NCI-H446 treated with DMSO at 0.1 percent for 48 hours (cell line): ENCODE measurements at places on chromosomes 3 and 15.
A peak's percentile ranks its signal among the peaks of the same experiment; 100 is the strongest.

DNA sequence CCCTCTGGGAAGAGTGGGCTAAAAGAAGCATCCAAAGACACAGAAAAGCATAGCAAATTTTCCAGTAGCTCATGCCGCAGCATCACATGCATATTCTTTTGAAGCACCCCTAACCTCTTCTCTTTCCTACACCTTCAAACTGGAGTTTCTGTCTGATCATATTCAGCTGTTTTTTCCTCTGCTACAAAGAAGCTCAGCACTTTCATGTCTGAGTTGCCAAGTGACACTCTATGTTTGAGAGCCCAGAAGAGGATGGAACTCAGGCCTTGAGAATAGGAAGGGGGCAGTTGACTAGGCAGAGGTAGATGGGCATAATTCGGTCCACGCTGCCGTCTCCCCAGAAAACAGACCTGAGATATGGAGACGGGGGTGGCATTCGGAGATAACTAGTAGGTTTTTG is 489.6 kb upstream of the NR2F2 start:
- no peak for DNase-seq

- DNase-seq = no peak
Observed at GRCh38 chr15:48176957-48177356, 1.1 kb downstream of the MYEF2 start.

GRCh38 chr3:120646771-120647432 is 35.1 kb downstream of the HGD start:
- no peak for DNase-seq

- no peak for DNase-seq
Observed at GRCh38 chr15:75456710-75457109, 5.2 kb upstream of the SIN3A start.

GRCh38 chr3:161163297-161163696 is 57.8 kb upstream of the NMD3 start:
- DNase-seq = no peak

GRCh38 chr3:51099794-51100535 is 285.1 kb upstream of the MANF start:
- DNase-seq = no peak

GRCh38 chr3:114739627-114740026 is 407.5 kb downstream of the ZBTB20 start:
- DNase-seq = no peak

DNA sequence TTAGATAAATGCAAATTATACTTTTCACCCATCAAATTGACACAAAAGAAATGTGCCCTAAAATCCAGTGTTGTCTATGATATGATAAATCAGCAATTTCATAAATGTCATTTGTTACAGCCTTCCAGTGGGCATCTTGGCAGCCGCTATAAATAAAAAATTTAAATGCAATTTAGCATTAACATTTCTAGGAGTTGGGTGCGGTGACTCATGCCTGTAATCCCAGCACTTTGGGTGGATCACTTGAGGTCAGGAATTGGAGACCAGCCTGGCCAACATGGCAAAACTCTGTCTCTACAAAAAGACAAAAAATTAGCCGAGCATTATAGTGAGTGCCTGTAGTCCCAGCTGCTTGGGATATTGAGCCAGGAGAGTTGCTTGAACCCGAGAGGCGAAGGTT is 65.9 kb upstream of the POMGNT2 start:
- peak; percentile 10 for DNase-seq

DNA sequence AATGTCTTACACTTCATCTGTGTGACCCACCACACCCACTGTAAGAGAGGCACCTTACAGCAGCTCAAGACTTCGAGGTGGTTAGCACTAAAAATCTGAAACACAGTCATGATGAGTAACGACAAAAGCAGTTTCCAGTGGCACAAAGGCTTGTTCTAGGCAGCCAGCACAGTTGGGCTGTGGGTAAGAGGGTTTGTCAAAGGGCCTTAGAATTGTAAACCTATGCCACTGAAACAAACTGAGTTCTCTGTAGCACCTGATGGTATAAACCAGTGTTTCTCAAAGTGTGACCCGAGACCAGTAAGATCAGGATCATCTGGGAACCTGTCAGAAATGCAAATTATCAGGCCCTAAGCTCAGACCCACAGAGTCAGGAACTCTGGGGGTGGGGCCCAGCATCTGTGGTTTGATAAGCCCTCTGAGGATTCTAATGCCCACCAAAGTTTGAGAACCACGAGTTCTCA is 36.5 kb downstream of the DAPK2 start:
- no peak for DNase-seq

- DNase-seq = no peak
Observed at GRCh38 chr3:45227071-45227820, 1.2 kb upstream of the TMEM158 start.

DNA sequence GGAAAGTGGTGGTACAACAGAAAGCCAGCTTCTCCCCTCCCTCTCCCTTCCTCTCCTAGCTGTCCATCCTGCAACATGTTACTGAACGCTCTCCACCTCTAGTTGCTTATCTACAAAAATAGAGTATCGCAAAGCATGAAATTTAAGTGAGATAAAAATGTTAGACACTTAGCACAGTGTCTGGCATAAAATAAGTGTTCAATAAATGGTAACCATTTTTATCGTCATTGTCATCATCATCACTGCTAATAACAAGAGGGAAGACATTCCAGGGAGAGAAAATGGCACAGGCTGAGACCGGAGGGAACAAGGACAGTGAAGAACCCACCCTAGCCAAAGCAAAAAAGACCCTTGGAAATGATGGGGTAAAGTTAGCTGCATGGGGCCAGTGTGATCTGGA is 38.7 kb upstream of the SKOR1 start:
- DNase-seq = no peak

DNA sequence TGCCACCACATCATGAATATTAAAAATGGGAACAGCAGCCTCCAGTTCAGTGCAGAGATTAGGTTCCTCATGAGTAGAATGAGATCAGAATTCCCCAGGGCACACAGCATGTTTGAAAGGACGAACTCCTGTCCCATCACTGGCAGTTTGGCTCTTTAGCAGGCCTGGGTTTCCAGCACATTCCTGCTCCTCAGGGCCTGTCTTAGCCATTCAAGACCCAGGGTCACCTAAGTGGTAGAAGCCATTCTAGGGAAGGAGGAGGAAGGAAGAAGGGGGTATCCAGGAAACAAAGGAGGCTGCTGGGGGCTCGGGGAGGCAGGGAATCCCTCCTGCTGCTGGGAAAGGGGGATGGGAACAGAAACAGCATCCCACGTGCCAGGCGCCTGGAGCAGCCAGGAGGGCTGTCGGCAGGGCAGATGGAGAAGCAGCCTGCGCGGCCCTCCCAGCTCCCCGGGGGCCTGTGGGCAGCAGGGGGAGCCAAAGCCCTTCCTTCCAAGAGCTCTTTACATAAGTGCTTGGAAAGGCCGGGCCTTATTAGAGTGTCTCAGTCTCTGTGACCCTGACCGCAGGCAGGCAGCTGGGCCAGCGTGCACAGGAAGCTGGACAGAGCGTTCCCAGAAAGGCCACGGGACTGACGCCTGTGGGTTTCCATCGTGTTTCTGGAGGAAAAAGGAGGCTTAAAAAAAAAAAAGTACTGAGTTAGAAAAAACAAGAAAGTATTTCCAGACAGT is 24.7 kb downstream of the LOXL1 start:
- DNase-seq = peak; percentile 78

DNA sequence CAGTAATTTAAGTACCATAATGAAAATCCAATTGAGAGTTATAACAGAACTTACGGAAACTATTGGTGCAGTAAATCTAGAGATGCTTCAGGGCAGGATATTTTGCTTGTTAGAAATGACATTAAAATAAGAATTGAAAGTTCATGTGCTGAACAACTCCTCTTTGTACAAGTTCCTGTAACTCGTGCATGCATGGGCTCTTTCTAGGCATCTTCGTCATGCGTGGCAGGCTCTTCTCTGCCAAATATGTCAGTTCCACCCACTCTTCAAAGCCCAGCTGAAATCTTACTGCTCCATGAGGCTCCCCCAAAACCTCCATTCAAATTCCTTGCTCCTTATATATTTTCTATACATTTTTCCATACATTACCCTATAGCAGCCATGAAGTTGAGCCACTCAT is 48.7 kb downstream of the FBN1 start:
- DNase-seq = no peak

GRCh38 chr3:108134555-108134880 is 43.7 kb upstream of the CD47 start:
- DNase-seq = no peak

DNA sequence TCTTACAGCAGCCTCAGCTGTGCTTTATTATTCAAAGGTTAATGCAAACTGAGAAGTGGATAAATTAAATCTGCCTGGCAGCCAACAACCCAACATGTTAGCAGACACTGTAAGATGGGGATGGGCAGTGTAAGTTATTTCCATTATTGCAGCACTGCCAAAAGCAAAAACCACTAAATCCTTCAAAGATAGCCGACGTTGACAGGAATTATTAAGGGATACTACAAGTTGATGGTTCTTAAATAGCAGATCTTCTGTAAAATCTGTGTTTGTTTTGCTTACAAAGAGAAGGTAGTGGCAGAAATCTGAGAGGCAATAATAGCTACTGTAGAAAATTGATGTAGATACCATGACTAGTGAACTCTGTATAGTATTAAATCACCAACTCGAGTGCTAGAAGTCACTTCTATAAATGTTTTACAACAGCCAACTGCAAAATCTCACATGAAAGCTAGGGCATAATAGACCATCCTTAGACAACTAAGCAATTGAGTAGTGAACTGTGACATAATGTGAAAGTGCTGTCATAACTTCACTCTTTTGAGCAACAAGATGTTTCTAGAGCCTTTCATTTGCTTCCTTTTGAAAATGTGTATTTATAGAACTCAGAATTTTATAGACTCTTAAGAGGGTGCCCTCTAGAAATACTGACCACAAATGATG is 278.6 kb downstream of the UBE2E2 start:
- no peak for DNase-seq

DNA sequence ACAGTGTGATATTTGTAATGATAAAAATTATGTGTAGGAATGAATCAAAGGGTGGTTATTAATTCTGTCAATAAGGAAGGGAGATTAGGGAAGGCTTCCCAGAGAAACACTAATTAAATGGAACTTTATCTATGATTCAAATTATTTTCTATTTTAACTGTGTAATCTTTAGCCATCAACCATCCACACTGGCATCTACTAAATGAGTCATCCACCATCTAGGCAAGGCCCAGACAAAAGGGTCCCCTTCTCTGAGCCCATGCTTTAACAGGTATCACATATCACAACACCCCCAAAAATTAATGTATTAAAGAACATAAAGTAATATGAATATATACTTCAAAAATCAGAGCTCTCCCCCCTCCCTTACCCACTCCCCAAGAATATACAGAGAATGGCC is 19.9 kb upstream of the TPM1 start:
- DNase-seq = no peak

GRCh38 chr3:6785726-6786125 is 75.2 kb upstream of the GRM7 start:
- no peak for DNase-seq

DNA sequence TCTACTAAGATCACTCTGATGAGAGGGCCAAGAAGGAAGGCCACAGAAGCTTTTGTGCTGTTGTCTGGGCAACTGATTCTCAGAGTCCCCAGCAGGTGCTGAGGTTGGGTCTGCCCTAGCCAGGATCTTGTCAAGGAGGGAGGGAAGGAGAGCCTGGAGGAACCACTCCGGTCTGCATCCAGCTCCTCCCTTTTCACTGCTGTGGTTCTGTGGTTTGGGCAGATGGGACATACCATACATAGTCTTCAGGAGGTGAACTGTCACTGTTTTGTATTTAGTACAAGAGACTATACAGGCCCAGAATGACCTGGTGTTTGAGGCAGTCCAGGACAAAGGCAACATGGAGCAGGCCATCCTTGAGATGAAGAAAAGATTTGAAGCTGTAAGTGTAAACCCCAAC is 21.9 kb downstream of the C3orf62 start:
- no peak for DNase-seq

GRCh38 chr15:41804916-41805666 is 22.8 kb upstream of the JMJD7 start:
- DNase-seq = no peak

DNA sequence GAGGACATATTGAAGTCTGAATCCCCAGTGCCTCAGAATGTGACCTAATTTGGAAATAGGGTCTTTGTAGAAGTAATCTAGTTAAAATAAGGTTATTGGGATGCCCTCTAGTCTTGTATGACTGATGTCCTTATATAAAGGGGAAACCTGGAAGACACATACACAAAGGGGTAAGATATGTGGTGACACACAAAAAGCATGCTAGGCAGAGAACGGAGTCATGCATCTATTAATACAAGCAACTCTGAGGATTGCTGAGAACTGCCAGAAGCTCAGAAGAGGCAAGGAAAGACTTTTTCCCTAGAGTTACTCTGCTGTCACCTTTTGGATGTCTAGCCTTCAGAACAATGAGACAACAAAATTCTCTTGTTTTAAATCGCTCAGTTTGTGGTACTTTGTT is 58.1 kb upstream of the TMEM108 start:
- no peak for DNase-seq

- no peak for DNase-seq
Observed at GRCh38 chr15:82900511-82901060, 51.9 kb downstream of the HOMER2 start.

DNA sequence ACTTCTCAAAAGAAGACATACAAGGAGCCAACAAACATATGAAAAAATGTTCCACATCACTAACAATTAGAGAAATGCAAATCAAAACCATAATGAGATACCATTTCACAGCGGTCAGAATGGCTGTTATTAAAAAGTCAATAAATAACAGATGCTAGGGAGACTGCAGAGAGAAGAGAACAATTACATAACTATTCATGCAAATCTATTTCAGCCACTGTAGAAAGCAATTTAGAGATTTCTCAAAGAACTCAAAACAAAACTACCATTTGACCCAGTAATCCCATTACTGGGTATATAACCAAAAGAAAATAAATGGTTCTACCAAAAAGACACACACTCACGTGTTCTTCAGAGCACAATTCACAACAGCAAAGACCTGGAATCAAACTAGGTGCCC is 116.3 kb downstream of the VPS13C start:
- no peak for DNase-seq

- no peak for DNase-seq
Observed at GRCh38 chr3:24052446-24052845, 107.4 kb downstream of the NR1D2 start.

- no peak for DNase-seq
Observed at GRCh38 chr3:42174679-42175385, 83.7 kb downstream of the TRAK1 start.

DNA sequence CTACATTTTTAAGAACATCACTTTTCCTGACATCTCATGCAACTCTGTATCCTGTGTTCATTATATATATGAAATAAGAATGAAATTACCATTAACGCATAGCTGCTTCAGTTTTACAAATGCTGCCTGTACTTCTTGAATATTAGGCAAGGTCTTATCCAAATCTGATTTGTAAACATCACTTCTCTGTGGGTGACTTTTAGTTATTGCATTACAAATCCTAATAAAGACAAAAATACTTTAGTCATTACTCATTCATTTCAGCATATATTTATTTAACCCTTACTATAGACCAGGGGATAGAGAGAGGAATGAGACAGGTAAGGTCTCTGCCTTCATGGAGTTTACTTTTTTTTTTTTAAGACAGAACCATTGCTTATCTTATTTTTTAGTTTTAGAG is 36.8 kb downstream of the MTMR10 start:
- DNase-seq = no peak

- no peak for DNase-seq
Observed at GRCh38 chr15:93384886-93385285, 295.9 kb upstream of the RGMA start.

- no peak for DNase-seq
Observed at GRCh38 chr15:91678003-91678402, 175.5 kb upstream of the SLCO3A1 start.
